ENCODE measurements at places on chromosomes 5 and 9. TPM values are rescaled to one million over a fixed set of nuclear protein-coding genes. Genes with fewer than 3 reads are reported as not detected.

Gene RNF183
- total RNA-seq = not detected

Gene FNBP1
- total RNA-seq = 197 TPM

- H3K4me3 ChIP-seq = no peak overlapping the region
- no peaks in the 10 kb centered on the region for H3K27me3 ChIP-seq
- peaks cover 12% of the 10 kb centered on the region for H3K4me1 ChIP-seq
- no peaks in the 10 kb centered on the region for H3K36me3 ChIP-seq
- no peak overlapping the region for H3K27ac ChIP-seq
Measured at GRCh38 chr5:142364251-142365145, 39.7 kb upstream of the SPRY4 start.

DNA sequence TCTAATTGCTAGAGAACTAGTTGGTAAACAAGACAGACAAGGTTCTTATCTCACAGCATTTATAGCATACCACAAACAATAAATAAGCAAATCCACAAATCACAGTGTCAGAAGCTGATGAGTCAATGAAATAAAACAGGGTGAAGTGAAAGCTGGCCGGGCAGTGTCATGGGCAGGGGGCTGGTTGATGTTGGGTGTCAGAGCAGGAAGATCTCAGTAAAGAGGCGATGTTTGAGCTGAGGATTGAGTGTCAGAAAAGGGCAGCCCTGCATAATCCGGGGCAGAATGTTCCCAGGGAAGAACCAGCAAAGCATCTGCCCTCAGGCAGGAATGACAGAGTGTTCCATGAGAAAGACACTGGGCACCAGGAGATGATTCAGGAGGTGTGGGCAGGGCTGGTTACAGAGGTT is 183.4 kb downstream of the GOLPH3 start:
- no peak overlapping the region for H3K4me3 ChIP-seq
- H3K27ac ChIP-seq = no peak overlapping the region
- no peaks in the 10 kb centered on the region for H3K27me3 ChIP-seq
- H3K4me1 ChIP-seq = no peaks in the 10 kb centered on the region

DNA sequence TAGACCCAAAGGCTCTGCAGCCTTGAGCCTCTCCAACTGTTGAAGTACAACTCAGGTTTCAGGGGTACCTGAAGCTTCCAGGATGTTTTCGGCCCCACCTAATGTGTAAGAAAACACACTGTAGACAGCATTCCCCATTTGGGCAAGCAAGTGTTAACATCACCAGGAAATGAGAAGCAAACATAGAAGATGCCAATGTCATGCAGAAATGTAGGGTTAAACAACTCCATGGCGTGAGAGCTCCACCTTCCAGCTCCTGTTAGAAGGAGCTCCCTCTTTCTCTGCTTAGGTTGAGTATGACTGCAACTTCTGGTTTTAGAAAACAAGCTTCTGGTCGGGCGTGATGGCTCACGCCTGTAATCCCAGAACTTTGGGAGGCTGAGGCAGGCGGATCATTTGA is 31.0 kb upstream of the DENND1A start:
- H3K36me3 ChIP-seq = no peaks in the 10 kb centered on the region
- H3K4me1 ChIP-seq = no peaks in the 10 kb centered on the region
- H3K27ac ChIP-seq = no peak overlapping the region
- H3K4me3 ChIP-seq = no peak overlapping the region
- H3K27me3 ChIP-seq = no peaks in the 10 kb centered on the region

Gene ADAM19
- 31.5 TPM for total RNA-seq

DNA sequence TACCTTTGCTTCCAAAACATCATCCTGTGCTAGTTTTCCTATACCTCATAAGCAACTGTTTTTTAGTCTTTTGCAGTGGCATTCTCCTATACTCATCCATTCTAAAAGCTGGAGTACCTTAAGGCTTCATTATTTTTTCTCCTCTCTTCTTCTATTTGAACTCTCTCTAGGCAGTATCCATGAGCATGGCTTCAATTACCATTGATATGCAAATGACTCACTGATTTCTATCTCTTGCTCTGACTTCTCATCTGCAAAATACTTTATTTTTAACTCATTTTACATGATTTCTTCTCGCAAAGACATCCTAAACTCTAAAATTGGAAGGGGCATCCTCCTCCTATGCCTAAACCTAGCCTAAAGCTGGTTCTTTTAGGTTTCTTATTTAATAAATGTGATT is 365.1 kb upstream of the NUDT12 start:
- no peak overlapping the region for H3K27ac ChIP-seq
- no peaks in the 10 kb centered on the region for H3K4me1 ChIP-seq
- DNase-seq = no peak
- H3K36me3 ChIP-seq = no peaks in the 10 kb centered on the region
- H3K4me3 ChIP-seq = no peak overlapping the region

Gene GHR
- total RNA-seq = not detected

DNA sequence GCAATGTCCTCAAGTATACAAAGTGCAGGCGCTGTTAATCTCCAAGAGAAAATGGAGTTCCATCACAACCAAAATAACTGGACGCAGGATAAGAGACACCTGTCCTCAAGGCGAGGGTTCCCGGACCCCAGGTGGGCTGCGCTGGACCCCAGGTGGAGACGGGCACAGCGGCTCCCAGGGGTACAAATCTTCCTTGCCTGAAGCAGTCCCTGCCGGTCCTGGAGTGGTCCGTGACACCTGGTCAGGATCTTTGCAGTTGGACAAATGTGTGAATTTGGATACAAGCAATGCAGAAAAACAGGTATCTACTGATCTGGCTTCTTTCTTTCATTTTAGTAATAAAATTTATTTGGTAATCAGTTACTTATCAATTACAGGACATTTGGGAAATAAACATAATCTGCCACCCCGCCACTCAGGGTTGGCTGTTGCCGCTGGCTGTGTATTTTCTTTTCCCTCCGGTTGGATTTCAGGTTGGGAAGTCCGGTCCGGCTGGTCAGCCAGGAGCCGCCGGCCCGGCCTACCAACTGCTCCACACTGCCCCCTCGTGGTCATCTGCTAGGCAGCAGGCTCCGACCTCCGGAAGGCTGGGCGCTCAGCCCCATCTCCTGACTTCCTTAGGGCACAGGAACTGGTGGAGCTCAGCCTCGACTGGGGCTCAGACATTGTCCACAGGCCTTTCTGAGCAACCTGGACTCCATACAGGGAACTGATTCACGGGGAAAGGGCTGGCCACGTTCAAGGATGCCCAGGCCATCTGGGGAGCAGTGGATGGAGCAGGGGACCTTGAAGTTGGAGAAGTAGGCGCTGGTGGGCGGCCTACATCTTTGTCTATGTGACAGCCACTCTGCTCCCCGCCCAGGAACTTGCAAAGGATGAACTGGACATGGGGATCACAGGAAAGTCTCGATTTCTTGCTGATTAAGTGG is 43.4 kb downstream of the NXNL2 start:
- no peaks in the 10 kb centered on the region for H3K36me3 ChIP-seq
- H3K4me1 ChIP-seq = peaks cover 7% of the 10 kb centered on the region
- H3K27ac ChIP-seq = no peak overlapping the region
- no peaks in the 10 kb centered on the region for H3K27me3 ChIP-seq
- H3K4me3 ChIP-seq = no peak overlapping the region

- H3K4me3 ChIP-seq = no peak overlapping the region
- peaks cover 44% of the 10 kb centered on the region for H3K4me1 ChIP-seq
- H3K27me3 ChIP-seq = no peaks in the 10 kb centered on the region
- peak overlapping the region; percentile 9 for H3K27ac ChIP-seq
- peaks cover 62% of the 10 kb centered on the region for H3K36me3 ChIP-seq
Measured at GRCh38 chr9:131640438-131641137, 95.3 kb downstream of the PRRT1B start.

DNA sequence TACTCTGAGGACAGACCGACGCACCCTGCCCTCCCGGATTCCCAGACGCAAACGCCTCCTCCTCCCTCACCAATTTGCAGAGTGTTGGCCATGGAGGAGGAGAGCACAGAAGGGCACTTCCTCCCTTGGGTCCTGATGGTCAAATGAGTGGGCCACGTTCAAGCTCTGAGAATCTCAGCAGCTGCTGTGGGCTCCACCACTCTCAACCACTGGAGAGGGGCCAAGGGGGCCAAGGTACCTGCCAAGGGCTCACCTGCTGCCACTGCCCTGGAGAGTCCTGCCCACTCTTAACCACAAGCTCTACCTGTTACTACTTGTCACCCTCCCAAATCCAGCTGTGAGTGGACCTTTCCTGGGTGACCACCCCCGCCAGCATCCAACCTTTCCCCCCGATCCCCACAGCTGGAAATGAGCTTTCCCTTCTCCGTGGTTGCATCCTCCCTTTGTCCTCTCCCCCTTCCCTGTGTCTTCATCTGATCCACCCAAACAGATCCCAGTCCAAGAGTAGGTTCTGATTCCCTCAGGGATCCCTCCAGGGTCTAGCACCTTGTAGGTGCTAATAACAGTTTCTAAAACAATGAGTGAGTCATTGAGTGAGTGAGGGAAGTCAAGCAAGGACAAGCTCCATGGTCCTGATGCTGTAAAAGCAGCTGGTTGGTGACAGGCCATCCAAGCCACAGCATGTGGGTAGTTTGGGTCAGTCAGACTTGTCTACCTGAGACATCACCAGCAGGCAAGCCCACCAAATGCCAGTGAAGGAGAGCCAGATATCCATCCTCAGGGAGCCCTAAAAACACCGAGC is 69.7 kb downstream of the FAM114A2 start:
- no peaks in the 10 kb centered on the region for H3K36me3 ChIP-seq
- DNase-seq = no peak
- H3K27ac ChIP-seq = no peak overlapping the region
- no peak overlapping the region for H3K4me3 ChIP-seq
- no peaks in the 10 kb centered on the region for H3K4me1 ChIP-seq

- H3K27me3 ChIP-seq = no peaks in the 10 kb centered on the region
- DNase-seq = no peak
- no peak overlapping the region for H3K4me3 ChIP-seq
- H3K4me1 ChIP-seq = peaks cover 87% of the 10 kb centered on the region
- H3K27ac ChIP-seq = peak overlapping the region; percentile 48
Measured at GRCh38 chr9:121359351-121360294, 10.4 kb downstream of the STOM start.

GRCh38 chr9:95516734-95517558 is at the start of gene PTCH1:
Gene PTCH1 (minus strand): TSS chr9:95516971.
- H3K4me1 ChIP-seq = peaks cover 16% of the 10 kb centered on the region
- H3K4me3 ChIP-seq = peak within 1 kb of the TSS; percentile 57
- no peaks in the 10 kb centered on the region for H3K36me3 ChIP-seq
- no peaks in the 10 kb centered on the region for H3K27me3 ChIP-seq
- DNase-seq = peak; percentile 52
- no peak within 1 kb of the TSS for H3K27ac ChIP-seq

Gene CTSV
- total RNA-seq = not detected

DNA sequence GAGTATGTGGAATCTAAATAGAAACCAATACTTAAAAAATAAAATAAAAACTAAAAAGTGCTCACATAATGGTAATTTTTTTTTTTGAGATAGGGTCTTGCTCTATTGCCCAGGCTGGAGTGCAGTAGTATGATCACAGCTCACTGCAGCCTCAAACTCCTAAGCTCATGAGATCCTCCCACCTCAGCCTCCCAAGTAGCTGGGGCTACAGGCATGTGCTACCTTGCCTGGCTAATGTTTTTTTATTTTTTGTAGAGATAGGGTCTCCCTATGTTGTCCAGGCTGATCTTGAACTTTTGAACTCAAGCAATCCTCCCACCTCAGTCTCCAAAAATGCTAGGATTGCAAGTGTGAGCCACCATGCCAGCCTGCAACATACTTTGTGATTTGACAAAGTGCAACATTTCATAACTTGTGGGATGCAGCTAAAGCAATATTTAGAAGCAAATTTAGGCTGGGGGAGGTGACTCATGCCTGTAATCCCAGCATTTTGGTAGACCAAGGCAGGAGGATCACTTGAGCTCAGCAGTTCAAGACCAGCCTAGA is 18.4 kb downstream of the AP3B1 start:
- DNase-seq = no peak
- no peaks in the 10 kb centered on the region for H3K27me3 ChIP-seq
- H3K36me3 ChIP-seq = no peaks in the 10 kb centered on the region
- H3K4me1 ChIP-seq = no peaks in the 10 kb centered on the region
- H3K4me3 ChIP-seq = no peak overlapping the region
- no peak overlapping the region for H3K27ac ChIP-seq

Gene PCDHA11
- total RNA-seq = not detected

- H3K4me3 ChIP-seq = no peak overlapping the region
- no peaks in the 10 kb centered on the region for H3K27me3 ChIP-seq
- no peak for DNase-seq
Measured at GRCh38 chr9:106913276-106913675, 50.3 kb downstream of the ZNF462 start.

DNA sequence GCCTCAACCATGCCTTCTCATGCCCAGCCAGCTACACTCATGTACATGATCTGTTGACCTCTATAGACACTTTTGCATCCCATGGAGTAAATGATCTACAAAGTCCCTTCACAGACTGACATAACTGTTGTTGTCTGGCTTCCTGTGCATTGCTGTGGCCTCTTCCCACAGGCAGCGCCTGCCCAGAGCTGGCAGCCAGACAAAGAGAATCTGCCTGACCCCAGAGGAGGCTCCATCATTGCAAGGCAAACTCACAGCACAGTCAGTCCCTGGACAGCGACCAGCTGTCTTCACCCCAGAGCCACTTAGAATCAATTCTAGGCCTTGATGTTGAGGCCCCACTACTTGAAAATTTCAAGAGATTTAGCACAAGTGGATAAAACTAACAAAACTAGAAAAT is 65.5 kb downstream of the INSYN2B start:
- no peaks in the 10 kb centered on the region for H3K4me1 ChIP-seq
- no peaks in the 10 kb centered on the region for H3K27me3 ChIP-seq
- H3K27ac ChIP-seq = no peak overlapping the region

DNA sequence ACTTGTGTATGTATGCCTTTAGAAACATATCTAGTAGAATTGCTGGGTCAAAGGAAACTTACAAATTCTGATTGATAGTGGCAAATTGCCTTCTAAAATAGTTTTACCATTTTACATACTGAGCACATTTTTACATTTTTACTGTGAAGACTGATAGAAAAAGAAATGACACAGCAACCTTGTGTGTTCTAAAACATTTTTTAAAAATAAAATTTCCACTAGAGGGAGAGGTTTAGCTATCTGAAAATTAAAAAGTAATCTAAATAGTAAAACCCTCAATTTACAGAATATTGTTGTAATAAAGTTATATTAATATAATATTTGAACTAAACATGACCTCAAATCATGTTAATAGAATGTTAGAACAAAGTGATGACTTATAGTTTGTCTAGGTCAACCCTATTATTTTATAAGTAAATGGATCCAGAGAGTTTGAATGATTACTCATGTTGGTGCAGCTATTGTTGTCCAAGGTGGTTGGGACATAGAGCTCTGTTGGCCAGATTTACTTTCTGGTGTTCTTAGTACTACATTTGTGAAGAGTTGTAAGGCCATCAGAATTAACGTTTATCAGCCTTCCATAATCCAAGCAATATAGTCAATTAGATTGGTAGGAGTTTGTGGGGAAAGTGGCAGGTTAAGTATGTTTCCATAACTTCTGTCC is 17.2 kb downstream of the CENPP start:
- H3K27me3 ChIP-seq = no peaks in the 10 kb centered on the region
- H3K4me1 ChIP-seq = no peaks in the 10 kb centered on the region
- no peak for DNase-seq
- H3K4me3 ChIP-seq = no peak overlapping the region

All from CD4-positive, alpha-beta memory T cell (primary cell).